Activated naive CD4-positive, alpha-beta T cell treated with Interleukin-2 at 50 U/mL for 16 hours (primary cell): ENCODE measurements at places on chromosomes 2 and 18.

GRCh38 chr18:23595591-23595990, 9.3 kb upstream of the NPC1 start:
- DNase-seq = no peak

GRCh38 chr2:141701618-141702017, 429.2 kb downstream of the LRP1B start:
- no peak for DNase-seq

GRCh38 chr18:59927246-59927825, 27.5 kb downstream of the PMAIP1 start:
- DNase-seq = peak; percentile 19

DNA sequence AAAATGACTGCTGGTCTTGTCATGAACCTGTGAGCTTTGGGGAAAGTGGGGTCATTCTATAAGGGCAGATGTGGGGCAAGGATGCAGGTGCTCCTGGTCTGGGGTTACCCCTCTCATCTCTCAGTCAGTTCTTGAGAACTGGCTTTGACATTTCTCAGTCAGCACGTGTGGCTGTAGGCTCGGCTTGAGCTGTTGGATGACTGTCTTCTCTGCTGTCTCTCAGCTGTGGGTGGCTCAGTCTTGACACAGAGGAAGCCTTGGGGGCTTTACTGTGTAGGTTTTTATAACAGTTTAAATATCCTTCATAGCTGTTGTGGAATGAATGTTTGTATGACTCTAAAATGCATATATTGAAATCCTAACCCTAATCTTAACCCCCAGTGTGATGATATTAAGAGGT, 296.4 kb upstream of the CELF4 start:
- no peak for DNase-seq

DNA sequence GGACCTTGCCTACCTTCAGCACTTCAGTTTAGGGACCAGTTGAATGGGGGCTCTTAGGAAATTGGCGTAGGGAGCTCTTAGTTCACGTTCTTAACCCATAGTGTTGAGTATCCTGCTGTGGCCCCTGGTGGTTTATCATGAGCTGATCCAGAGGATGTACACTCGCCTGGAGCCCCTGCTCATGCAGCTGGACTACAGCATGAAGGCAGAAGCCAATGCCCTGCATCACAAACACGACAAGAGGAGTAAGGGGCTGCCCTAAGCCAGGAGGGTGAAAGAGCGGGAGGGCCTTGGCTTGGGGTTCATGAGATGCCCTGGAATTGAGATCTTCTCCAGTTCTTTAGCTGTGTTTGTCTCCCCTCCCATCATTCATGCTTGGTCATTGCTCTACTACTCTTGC, 2.9 kb downstream of the RETREG2 start:
- no peak for DNase-seq

DNA sequence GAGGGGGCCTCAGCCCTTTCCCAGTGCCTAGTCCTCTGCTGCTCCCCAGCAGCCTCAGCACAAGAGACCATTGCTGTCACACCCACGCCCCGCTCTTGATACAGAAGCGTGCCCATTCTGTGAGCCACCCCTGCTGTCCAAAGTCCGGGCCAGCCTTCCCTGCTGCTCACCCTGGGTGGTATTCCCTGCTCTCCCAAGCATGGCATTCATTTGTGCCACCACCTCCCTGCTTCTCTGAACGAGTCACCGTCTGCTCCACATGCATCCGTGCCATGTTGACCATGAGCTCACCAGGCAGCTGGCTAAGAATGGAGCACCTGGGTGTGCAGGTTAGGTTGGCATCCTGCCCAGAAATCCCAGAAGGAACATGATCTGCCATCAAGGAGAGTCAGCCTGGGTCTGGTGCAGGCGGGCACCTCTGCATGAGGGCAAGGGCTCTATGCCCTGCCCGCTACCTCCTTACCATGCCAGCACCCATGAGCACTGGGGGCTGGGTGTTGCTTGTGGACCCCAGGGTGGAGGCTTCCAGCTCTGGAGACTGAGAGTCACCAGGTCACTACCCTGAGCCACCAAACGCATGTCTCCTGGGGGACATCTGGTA, 63.0 kb downstream of the TWIST2 start:
- DNase-seq = no peak

DNA sequence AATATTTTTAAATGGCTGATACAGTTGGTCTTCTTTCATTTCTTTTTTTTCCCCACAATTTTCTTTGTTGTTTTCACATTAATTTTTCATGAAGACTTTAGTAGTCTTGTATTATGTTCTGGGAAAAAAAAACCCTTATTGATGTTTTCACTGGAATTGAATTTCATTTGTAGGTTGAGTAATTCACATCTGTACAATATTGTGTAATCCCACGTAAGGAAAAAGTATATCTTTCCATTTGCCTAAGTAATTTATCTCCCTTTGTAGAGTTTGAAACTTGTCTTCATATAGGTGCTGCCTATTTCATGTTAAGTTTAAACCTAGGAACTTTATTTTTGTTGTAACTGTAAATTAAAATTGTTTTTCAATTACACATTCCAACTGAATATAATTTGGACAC, 2.0 kb downstream of the DNAJC27 start:
- no peak for DNase-seq

- DNase-seq = no peak
Observed at GRCh38 chr2:196324211-196324610, 152.8 kb upstream of the STK17B start.

GRCh38 chr2:133200684-133201421, 367.4 kb downstream of the NCKAP5 start:
- DNase-seq = no peak

DNA sequence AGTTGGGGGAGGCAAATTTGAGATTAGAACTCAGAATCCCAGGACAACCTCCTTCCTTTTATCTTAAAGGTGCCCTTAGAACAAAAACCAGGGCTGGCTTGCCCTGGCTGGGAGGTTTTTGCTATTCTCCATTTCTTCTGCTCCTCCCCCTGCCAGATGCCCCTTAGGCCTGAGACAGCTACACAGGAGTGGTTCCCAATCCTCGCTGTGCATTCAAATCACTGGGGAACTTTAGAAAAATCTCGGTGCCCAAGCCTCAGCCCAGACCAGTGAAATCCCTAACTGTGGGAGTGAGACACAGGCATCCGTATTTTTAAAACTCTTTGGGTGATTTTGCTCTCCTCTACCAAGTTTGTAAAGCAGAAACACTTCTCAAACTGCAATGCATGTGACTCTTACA, 38.8 kb downstream of the LBH start:
- DNase-seq = no peak

DNA sequence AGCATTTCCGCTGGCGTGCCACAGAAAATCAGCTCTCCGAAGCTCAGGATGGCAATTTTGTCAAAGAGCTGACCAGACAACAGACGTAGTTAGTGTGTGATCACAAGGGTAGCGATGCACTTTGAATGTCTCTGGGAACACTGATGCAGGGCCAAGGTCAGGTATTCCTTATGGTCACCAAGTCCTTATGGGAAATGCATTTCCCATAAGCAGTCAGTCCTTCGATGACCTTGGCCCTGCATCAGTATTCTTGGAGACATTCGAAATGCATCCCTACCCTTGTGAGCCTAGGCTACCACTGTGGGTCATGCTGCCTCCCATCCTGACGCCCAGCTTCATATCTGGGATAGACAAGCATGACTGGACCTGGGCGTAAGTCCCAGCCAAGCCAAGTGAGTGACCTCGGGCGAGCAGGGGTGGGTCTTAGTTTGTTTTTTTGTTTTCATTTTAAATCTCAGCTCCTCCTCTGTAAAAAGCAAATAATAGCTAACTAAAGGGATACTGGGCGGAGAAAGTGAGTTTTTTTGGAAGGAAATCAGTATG, 13.6 kb downstream of the ABCG5 start:
- DNase-seq = no peak

- no peak for DNase-seq
Observed at GRCh38 chr2:56199492-56199891, 15.7 kb downstream of the CCDC85A start.

GRCh38 chr2:9800639-9800974, 42.7 kb upstream of the TAF1B start:
- no peak for DNase-seq

DNA sequence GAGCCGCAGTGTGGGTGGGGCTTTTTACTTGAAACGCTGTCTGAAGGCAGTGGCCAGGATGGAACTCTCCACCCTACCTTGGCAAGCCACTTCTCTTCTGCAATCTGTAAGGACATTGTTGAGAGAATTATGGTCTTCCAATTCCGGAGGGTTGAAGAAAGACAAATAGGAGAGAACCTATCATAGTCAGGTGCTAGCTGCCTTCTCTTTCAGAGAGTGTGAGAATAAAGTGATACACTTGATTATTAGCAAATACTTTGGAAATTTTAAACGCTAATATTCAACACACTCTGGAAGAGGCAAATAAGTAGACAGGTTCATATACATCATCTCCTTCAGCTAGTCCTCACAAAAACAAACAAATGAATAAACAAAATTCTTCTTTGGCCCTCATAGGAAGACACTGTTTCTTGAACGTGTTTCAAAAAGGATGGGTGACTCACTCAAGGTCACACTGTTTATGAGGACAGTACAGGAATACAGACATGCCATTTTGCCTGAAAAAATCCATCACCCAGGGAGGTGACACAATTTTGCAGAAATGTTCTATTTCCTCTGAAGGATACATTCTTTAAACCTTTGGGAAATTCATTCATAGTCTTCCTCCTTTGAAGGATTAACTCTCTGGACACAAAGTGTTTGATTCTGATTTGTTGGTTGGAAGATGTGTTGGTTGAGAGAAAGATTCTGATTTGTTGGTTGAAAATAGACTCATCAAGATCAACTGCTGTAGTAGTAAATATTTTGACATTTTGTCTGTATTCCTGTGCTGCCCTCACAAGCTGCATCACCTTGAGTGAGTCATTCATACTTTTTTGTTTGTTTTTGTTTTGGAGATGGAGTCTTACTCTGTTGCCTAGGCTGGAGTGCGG, 2.2 kb upstream of the IL1RN start:
- DNase-seq = no peak

DNA sequence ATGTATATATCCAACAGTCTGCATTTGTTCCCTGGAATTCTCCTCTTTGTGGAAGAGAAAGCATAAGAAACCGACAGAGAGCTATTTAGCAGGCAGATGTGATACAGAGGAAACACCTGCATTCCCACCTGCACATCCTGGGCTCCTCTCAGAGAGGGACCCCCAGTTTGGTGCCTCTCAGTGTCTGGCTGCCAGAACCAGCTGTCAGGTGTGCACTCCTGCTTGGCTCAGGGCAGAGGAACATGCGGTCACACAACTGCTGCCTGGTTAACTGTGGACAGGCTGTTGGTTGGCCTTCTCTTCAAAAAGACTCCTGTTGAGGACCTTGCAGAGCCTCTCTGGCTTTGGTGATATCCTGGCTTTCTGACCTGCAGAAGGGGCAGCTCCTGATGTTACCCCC, 54.6 kb downstream of the ITGB6 start:
- no peak for DNase-seq

- DNase-seq = no peak
Observed at GRCh38 chr18:78422336-78422735, 557.3 kb upstream of the SALL3 start.

DNA sequence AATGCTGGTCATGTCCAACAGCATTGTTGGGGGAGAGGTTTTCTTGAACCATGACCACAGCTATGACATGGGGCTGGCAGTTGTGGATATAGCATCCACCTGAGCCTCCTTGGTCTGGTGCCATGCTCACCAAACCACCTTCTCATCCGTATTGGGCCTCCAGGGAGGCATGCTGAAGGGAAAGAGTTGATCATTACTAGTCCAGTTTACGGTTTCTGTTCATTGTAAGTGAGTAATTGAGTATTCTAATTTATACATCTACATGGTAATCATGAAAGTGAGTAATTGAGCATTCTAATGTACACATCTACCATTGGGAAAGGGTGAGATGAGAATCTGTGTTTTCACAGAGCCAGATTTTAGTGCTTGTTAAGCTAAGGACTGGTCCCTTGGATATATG, 6.8 kb downstream of the TMEM87B start:
- no peak for DNase-seq

GRCh38 chr2:212242724-212243123, 295.9 kb downstream of the ERBB4 start:
- no peak for DNase-seq

DNA sequence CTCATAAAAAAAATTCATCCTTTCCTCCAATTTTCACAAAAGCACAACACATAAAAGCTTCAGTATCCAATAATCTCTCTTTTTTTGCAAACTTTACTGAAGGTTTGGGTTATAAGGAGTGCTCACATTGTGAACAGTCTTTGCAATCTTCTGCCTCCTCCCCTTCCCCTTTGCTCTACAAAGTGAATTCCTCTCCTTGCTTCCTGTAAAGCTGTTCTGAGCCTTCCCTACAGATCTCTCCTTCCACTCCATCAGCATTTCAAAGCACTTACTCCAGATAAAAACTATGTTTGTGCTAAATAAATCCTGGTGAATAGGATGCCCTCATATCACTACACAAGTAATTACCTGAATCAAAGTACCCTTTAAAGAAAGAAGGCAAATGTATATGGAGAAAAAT, 4.6 kb upstream of the PDK1 start:
- DNase-seq = no peak

- no peak for DNase-seq
Observed at GRCh38 chr18:9340472-9340871, 5.9 kb downstream of the TWSG1 start.

- no peak for DNase-seq
Observed at GRCh38 chr2:56313500-56313921, 129.7 kb downstream of the CCDC85A start.

DNA sequence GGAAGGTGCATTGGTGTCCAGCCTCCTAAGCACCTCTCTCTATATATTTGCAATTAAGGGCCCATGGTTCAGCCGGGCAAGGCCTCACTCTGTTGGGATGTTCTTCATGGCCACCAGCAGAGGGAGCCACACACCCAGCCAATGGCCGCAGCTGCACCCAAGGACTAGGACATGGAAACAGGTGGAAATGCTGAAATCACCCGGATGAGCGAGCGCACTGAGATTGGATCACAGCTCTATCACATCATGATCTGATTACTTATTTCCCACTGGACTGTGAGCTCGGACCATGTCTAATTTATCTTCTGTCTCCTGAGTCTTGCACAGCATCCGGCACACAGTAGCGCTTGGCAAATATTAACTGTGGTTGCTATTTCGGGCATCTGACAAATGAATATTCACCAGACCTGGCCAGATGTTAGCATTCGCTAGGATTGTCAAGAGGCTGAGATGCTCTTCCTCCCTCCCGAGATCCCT, 31.2 kb downstream of the KIF3C start:
- DNase-seq = peak; percentile 75
